ENCODE measurements at places on chromosomes 12 and 14. TPM values are rescaled to one million over a fixed set of nuclear protein-coding genes. Genes with fewer than 3 reads are reported as not detected.

Gene MYRFL
- total RNA-seq, result not detected

Gene OAS2
- total RNA-seq, result 59.2 TPM

Gene MBD6
- total RNA-seq, result 94.1 TPM

- H3K4me1 ChIP-seq, result no peaks in the 10 kb centered on the region
- H3K36me3 ChIP-seq, result peaks cover 28% of the 10 kb centered on the region
- no peak overlapping the region for H3K27ac ChIP-seq
Measured at GRCh38 chr14:89990218-89990617, 34.5 kb downstream of the TDP1 start.

GRCh38 chr12:58306266-58307000 lies 365.1 kb downstream of the ATP23 start:
- no peak overlapping the region for H3K27ac ChIP-seq
- H3K36me3 ChIP-seq, result no peaks in the 10 kb centered on the region
- DNase-seq, result no peak
- no peaks in the 10 kb centered on the region for H3K4me1 ChIP-seq
- H3K4me3 ChIP-seq, result no peak overlapping the region

Gene EIF2S3B
- total RNA-seq, result 0.45 TPM

DNA sequence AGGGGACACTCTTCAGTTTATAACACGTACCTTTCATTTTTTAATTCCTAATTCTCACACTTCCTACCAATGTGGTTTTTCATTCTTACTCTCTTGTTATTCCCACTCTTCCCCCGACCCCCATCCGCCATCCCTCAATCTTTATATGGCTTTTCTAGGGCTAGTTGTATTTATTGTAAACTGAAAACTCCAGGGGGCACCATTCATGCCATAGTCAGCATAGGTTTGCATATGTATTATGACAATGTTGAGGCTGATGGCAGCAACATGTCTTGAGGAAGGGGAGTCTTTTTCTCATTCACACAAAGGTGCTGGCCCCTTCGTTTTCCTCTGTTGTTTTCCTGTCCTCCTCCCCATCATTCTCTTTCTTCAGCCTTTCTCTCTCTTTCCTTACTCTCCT lies 27.7 kb upstream of the LTA4H start:
- H3K36me3 ChIP-seq, result no peaks in the 10 kb centered on the region
- peaks cover 24% of the 10 kb centered on the region for H3K4me1 ChIP-seq
- no peak for DNase-seq
- peaks cover 5% of the 10 kb centered on the region for H3K27me3 ChIP-seq
- peak overlapping the region; percentile 18 for H3K27ac ChIP-seq

Gene WDHD1
- total RNA-seq, result 51.3 TPM

Gene COL2A1
- not detected for total RNA-seq

DNA sequence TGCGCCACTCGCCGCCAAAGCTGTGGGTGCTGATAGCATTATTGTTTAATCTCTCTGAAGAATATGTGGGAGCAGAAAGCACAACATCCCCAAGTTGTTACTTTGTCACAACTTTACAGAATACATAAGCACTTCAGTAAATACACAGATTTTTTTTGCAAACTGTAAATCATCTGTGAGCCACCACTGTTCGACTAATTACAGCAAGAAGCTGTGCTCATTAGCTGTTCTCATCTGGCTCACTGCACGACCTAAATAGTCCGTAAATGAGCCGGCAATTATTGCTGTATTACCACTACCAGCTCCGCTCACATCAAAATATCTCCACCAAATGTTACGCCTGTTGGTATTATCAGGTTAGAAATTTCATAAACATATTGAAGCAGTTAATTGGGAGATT lies 228.9 kb upstream of the PRKD1 start:
- H3K27ac ChIP-seq, result no peak overlapping the region
- no peaks in the 10 kb centered on the region for H3K27me3 ChIP-seq
- DNase-seq, result no peak
- no peaks in the 10 kb centered on the region for H3K4me1 ChIP-seq
- H3K4me3 ChIP-seq, result no peak overlapping the region
- H3K36me3 ChIP-seq, result no peaks in the 10 kb centered on the region

DNA sequence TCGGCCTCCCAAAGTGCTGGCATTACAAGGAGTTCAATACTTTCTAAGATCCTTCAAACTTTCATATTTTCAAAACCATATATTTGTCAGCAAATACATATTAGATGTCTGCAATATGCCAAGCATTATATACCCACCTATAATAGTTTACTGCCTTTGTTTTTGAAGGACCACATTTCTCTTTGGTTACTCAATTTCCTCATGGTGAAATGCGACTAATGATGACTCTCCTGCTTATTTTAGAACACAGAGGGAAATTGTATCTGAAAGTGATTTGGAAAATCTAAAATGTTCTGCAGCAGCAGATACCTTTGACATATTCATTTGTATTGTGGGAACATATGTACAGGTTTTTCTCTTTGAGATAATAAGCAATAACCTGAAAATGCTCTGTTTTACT lies 2.7 kb upstream of the CNTN1 start:
- no peak for DNase-seq
- no peaks in the 10 kb centered on the region for H3K36me3 ChIP-seq
- no peak overlapping the region for H3K4me3 ChIP-seq
- no peak overlapping the region for H3K27ac ChIP-seq

DNA sequence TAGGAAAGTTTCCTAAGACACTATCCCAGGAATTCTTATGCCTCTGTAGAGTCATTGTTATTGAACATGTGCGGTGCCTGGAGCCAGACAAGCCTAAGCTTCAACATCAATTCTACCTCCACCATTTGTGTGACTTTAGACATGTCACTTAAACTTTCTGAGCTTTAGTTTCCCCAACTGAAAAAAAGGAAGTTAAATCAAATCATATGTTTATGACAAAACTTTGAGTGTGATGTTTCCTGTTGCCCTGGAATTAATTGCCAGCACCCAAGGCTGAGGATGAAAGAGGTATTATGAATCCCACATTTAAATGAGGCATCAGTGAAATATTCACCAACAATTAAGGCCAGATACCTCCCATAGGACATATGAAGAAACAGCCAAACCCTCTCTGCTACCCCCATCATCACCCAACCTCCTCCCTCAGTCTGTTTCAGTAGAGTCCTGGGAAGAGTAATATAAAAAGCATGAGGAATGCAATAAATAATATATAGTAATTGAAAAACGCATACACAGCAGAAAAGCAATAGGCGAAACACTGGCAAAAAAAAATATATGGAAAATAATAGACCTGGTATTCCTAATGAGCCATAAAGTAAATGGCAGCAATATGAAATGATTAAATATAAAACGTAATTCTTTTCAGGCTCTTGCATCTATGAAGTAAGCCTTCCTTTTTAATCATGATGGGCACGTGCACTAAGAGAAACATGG lies 182.0 kb upstream of the DCN start:
- H3K4me1 ChIP-seq, result peaks cover 3% of the 10 kb centered on the region
- H3K27ac ChIP-seq, result no peak overlapping the region
- DNase-seq, result no peak
- no peaks in the 10 kb centered on the region for H3K36me3 ChIP-seq
- H3K4me3 ChIP-seq, result no peak overlapping the region
- H3K27me3 ChIP-seq, result peaks cover 6% of the 10 kb centered on the region

DNA sequence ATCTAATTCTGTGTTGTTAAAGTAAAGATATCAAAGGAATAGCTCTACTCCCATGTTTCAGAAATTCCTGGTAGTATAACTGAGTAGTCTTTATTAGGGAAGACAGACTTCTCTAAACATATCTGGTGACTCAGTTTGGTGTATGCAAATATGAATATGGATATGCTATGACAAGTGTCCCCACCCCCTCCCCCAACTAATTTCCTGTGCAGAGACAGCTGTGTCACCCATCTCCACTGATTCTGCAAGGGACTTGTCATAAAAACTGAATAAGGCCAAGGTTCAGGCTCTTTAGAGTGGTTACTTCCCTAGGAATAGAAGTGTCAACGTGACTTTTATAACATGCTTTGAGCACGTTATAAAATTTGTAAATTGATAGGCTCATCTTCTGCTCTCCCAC lies 429.1 kb downstream of the DAD1 start:
- H3K4me1 ChIP-seq, result peaks cover 13% of the 10 kb centered on the region
- no peaks in the 10 kb centered on the region for H3K36me3 ChIP-seq
- no peak overlapping the region for H3K27ac ChIP-seq
- H3K27me3 ChIP-seq, result peaks cover 12% of the 10 kb centered on the region

DNA sequence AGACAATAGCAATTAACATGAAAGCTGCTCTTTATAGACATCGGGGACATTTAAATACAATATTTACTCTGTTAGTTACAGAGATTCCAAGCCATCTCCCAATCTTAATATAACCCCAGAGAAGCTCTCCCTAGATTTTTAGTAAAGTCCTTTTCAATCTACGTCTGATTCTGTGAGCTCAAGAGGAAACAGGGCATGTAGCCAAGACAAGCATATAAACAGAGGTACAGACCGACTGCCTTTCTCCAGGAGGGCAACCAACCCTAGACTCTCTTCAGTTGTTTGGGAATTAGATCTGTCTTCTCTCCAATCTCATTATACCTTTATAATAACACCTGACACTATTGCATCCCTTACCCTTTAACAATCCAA lies 57.4 kb downstream of the TMTC1 start:
- H3K4me3 ChIP-seq, result no peak overlapping the region
- no peaks in the 10 kb centered on the region for H3K27me3 ChIP-seq
- no peak overlapping the region for H3K27ac ChIP-seq
- DNase-seq, result no peak
- H3K4me1 ChIP-seq, result no peaks in the 10 kb centered on the region

Gene DLK1
- not detected for total RNA-seq

- H3K4me3 ChIP-seq, result no peak overlapping the region
- no peak for DNase-seq
- no peaks in the 10 kb centered on the region for H3K36me3 ChIP-seq
- no peaks in the 10 kb centered on the region for H3K4me1 ChIP-seq
Measured at GRCh38 chr12:53806721-53807120, 54.9 kb upstream of the CISTR start.

DNA sequence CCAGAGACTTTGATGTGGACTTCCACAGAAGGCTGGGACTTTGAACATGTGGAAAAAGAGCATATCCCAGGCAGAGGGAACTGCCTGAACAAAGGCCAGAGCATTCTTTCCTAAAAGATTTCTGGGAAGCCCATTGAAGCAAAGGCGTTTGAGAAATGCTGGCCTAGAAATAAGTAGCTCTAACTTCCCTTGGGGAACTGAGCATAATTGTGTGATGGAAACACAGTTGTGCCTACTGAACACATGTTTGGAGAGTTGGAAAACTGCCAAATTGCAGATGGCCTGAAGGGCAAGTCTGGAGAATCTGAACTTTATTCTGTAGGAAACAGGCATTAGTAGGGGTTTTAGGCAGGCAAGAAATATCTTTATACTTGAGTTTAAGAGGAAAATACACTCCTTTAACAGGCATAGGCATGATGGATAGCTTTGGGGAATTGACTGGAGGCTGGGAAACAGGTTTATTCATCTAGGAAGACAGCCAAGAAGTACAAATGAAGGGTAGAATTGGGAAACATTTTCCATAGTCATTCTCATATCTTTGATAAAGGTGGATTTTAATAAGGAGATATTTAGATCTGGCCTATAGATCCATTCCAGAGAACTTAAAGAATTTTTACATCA lies 134.1 kb downstream of the TPH2 start:
- no peaks in the 10 kb centered on the region for H3K36me3 ChIP-seq
- DNase-seq, result no peak
- no peak overlapping the region for H3K27ac ChIP-seq
- H3K27me3 ChIP-seq, result no peaks in the 10 kb centered on the region
- H3K4me1 ChIP-seq, result no peaks in the 10 kb centered on the region
- no peak overlapping the region for H3K4me3 ChIP-seq

GRCh38 chr14:103500148-103500990 lies 22.3 kb downstream of the CKB start:
- H3K27ac ChIP-seq, result no peak overlapping the region
- DNase-seq, result peak; percentile 76
- H3K4me1 ChIP-seq, result peaks cover 18% of the 10 kb centered on the region
- peaks cover 25% of the 10 kb centered on the region for H3K36me3 ChIP-seq
- H3K27me3 ChIP-seq, result no peaks in the 10 kb centered on the region
- H3K4me3 ChIP-seq, result no peak overlapping the region

DNA sequence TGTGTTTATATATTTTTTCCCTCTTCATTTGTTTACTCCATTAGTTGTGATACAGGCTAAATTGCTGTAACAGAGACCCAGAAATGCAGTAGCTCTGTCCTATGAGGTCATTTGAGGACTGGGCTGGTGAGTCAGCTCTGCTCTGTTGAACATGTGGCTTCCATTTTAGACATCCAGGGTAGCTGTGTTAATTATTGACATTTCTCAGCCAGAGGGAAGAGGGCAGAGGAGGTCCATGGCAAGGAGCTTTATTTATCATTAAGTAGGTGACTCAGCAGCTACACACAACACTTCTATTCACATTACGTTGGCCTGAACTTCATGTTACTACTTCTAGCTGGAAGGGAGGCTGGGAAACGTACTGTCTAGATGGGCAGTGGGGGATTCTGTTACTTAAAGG lies 85.4 kb downstream of the PTCSC3 start:
- H3K4me3 ChIP-seq, result no peak overlapping the region
- H3K36me3 ChIP-seq, result no peaks in the 10 kb centered on the region
- H3K27me3 ChIP-seq, result peaks cover 3% of the 10 kb centered on the region
- H3K4me1 ChIP-seq, result no peaks in the 10 kb centered on the region
- DNase-seq, result no peak

Gene KRT71
- not detected for total RNA-seq

GRCh38 chr12:121253638-121254335 lies 42.7 kb downstream of the CAMKK2 start:
- no peak overlapping the region for H3K27ac ChIP-seq
- no peak for DNase-seq
- H3K4me3 ChIP-seq, result no peak overlapping the region
- peaks cover 26% of the 10 kb centered on the region for H3K36me3 ChIP-seq

Gene IL25
- not detected for total RNA-seq

GRCh38 chr12:114186241-114187002 lies 219.5 kb downstream of the TBX5 start:
- H3K27me3 ChIP-seq, result peaks cover 11% of the 10 kb centered on the region
- no peak overlapping the region for H3K27ac ChIP-seq
- H3K36me3 ChIP-seq, result no peaks in the 10 kb centered on the region
- H3K4me1 ChIP-seq, result no peaks in the 10 kb centered on the region

Gene CDKL1
- 7.3 TPM for total RNA-seq

GRCh38 chr12:98439981-98440581 lies 75.3 kb upstream of the TMPO start:
- H3K27me3 ChIP-seq, result peaks cover 55% of the 10 kb centered on the region

DNA sequence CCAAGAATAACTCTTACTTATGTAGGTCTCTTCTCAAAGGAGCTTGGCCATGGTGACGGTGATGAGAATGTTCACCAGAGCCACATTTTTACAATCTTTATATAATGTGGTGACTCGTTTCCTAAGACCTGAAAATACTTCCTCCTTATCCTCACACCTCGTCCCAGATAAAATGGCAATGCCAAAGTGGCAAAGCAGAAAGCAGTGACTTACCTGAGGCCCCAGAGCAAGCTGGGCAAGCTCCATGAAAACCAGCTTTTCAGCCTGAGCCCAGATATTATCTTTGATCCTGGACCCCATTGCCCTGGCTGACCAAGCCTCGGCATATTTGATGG lies 173.6 kb upstream of the PRMT8 start:
- no peaks in the 10 kb centered on the region for H3K4me1 ChIP-seq
- no peaks in the 10 kb centered on the region for H3K36me3 ChIP-seq
- H3K4me3 ChIP-seq, result no peak overlapping the region
- no peak for DNase-seq

GRCh38 chr14:104774453-104775072 lies 21.0 kb downstream of the AKT1 start:
- no peaks in the 10 kb centered on the region for H3K4me1 ChIP-seq
- no peak overlapping the region for H3K27ac ChIP-seq
- no peaks in the 10 kb centered on the region for H3K36me3 ChIP-seq
- no peaks in the 10 kb centered on the region for H3K27me3 ChIP-seq
- DNase-seq, result no peak
